ENCODE measurements at places on chromosomes 2 and 18.

GRCh38 chr2:73063909-73064875 is 7.3 kb downstream of the SFXN5 start:
- DNase-seq: peak; percentile 75

GRCh38 chr2:100394111-100394641 is 23.3 kb downstream of the CHST10 start:
- no peak for DNase-seq

- no peak for DNase-seq
Measured at GRCh38 chr2:5546181-5546580, 146.0 kb upstream of the SOX11 start.

GRCh38 chr2:112839407-112840067 is 3.0 kb upstream of the IL1B start:
- DNase-seq: no peak

DNA sequence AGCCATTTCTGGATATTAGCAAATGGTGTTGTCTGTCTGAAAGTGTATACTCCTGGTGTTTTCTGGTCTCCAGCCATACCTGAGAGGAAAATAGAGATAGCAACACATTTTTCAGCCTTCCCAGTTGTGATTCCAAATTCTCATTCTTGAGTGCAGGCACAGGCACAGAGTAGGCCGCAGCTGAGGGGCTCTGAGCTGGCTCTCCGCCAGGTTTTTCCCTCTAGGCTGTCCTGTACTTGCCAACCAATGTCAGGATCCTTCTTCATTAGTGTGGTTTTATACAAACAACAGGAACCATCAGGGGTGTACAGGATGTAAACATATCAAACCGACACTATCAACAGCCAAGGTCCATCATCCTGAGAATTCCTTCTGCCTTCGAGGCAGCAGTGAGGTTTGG is 1733.6 kb upstream of the CELF4 start:
- no peak for DNase-seq

GRCh38 chr2:159790323-159790722 is 7.7 kb downstream of the CD302 start:
- DNase-seq: no peak

GRCh38 chr2:119408221-119408619 is 23.4 kb upstream of the TMEM37 start:
- DNase-seq: peak; percentile 42

GRCh38 chr18:25734336-25734735 is 356.1 kb downstream of the SS18 start:
- no peak for DNase-seq

- no peak for DNase-seq
Measured at GRCh38 chr2:147468963-147469362, 375.9 kb upstream of the ACVR2A start.

DNA sequence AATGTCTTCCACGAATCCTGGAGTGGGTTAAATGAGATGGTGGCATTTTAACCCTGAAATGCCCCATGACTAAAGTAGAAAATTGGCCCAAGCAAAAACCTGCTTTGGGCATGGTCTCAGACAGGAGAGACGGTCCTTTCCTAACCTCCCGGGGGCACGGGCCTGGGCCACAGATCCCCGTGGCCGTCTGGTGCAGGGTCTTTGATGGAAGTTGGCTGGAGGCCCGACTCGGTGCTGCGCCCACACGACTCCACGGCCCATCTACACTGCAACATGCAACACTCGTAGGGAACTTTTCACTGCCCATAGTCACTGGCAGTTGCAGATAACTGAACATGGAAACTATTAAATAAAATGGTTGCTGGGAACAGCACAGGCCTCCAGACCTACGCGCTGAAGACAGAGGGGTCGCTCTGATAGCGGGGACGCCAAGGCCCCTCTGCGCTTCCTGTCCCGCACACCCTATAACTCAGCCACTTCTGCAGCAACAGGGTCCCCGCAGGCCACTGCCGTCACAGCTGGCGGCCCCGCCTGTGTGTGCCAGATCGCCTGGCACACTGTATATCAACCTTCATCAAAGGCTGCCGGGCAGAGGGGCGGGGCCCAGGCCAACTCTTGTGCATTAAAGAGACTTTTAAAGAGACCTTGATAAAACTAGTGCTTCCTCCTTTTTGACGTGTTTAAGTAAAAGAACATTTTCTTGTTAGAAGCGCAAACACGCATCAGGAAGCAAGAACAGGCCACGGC is 214.1 kb downstream of the TWIST2 start:
- DNase-seq: no peak

- no peak for DNase-seq
Measured at GRCh38 chr2:26522325-26522724, 44.4 kb upstream of the OTOF start.

GRCh38 chr2:225353579-225354085 is 45.9 kb upstream of the NYAP2 start:
- DNase-seq: no peak

GRCh38 chr2:211055438-211055837 is 499.0 kb downstream of the CPS1 start:
- no peak for DNase-seq

DNA sequence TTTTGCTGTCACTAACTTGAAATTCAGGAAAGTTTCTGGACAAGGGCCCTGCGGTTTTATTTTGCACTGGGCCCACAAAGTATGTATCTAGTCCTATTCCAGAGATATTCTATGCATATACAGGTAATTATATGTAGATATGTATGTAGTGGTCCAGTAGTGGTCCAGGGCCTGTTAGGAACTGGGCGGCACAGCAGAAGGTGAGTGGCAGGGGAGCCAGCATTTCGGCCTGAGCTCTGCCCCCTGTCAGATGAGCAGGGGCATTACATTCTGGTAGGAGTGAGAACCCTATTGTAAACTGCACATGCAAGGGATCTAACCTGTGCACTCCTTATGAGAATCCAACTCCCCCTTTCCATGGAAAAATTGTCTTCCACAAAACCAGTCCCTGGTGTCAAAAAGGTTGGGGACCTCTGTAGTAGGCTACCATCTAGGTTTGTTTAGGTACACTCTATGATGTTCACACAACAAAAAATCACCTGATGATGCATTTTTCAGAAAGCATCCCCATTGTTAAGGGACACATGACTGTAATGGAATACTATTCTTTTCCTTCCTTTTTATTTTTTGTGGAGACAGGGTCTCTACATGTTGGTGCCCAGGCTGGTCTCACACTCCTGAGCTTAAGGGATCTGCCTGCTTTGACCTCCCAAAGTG is 2.8 kb upstream of the PPP4R3B start:
- DNase-seq: no peak

DNA sequence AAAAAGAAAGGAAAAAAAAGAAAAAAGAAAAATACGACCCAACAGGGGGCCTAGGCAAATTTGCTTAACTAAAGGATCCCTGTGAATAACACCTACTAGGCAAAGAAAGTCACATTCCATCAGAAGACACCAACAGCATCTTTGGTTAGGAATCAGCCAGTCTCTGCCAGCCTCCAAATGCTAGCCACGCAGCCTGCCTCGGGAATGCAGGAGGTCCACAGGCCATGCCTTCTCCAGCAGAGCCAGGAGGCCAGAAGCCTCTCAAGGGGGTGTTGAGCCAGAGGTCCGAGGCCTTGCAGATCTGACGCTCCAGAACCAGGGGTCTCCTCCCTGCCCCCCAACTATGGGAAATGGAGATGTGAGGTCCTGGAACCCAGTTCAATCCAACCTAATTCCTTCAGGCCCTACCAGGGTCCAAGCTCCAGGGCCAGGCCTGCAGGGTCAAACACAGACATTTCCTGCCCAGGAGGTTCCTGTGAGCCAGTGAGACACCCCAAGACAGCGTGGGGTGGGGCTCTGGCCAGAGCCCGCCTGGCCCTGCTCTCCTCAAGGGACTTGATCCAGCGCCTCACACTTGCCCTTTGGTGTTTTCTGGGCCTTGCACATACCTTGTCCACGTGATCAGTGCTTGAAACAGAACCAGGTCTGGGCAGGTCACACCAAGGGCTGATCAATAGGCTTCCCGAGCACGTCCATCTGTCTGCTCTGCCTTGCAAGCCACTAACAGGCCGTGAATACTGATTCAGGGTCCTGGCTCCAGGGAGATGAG is 289.6 kb upstream of the ID2 start:
- DNase-seq: no peak

DNA sequence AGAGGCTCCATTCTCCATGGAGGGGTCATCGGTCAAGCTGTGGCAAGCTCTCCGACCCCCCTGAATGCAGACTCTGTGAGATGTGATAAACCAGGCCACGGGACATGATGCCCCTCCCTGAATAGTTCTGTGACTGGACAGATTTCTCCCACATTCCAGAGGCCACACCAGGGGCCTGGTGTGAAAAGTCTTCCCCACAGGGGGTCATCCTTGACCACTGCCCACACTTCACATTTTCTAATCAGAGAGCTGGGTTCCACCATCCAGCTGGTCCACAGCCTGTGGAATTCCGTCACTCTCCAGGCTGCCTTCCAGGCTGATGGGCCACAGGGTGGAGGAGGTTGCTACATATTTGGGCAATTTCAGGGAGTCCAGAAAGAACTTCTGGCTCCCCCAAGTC is 51.3 kb upstream of the CYRIA start:
- DNase-seq: no peak

DNA sequence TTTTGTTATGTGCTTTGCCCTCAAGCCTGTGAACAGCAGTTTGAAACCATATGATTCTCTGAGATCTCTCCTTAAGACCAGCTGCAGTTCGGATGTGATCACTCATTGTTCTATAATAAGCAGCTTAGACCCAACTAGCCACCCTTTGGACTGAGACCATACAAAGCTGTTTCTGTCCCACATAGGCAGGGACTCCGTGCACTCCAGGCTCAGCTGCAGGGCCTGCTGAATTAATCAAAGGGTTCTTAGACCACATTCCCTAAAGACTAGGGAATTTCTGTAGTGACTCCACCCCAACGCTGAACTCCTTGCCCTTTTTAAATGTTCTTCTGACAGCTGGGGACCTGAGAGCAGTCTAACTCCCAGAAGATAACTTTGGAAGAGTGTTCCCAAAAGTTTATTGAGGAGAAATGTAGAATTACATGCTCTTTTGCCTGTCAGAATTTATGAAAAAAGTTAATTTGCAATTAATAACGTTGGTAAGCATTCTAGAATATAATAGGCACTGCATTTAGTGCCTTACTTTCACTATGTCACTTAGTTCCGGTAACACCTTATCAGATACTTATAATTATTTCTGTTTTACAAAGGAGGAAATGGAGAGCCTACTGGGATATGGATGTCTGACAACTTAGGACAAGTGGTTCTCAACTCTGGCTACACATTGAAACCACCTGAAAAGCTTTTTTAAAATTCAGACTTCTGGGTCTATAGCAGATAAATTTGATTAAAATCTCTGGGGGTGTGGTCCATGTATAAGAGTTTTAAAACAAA is 42.3 kb downstream of the GULP1 start:
- DNase-seq: peak; percentile 10

GRCh38 chr2:157479081-157480027 is 35.5 kb upstream of the CYTIP start:
- no peak for DNase-seq

DNA sequence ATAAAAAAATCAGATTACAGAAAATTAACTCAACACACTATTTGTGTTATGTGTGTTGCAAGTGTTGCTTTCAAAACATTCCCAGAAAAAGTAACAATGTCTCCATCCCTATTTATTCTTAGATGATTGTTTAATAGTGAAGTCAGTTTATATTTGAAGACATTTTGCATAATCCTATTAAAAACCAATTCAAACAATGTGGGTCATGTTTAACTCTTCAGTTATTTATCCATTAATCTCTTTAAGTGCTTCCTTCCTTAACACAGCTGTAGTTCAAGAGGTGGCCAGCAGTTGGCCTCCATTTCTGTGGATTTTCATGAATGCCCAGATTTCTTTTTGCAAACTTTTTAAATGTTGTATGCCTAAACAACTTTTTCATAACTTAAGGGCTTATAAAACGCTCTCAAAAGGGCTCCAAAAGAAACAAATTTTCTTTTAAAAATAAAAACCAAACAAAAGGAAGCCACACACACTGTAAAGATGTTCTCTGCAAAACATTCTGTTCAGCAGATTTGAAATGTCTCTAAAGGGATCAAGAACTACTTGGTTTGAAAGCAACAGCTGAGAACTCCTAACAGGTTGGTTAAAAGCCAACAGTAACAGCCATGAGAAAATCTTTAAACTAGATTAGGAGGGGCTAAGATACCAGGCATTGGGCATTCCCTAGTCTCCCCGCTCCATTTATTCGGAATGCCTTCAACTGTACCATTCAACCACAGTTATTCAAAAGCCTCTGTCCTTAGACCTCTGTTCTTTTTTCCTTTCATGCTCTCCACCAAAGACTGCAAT is 71.5 kb downstream of the THADA start:
- no peak for DNase-seq

DNA sequence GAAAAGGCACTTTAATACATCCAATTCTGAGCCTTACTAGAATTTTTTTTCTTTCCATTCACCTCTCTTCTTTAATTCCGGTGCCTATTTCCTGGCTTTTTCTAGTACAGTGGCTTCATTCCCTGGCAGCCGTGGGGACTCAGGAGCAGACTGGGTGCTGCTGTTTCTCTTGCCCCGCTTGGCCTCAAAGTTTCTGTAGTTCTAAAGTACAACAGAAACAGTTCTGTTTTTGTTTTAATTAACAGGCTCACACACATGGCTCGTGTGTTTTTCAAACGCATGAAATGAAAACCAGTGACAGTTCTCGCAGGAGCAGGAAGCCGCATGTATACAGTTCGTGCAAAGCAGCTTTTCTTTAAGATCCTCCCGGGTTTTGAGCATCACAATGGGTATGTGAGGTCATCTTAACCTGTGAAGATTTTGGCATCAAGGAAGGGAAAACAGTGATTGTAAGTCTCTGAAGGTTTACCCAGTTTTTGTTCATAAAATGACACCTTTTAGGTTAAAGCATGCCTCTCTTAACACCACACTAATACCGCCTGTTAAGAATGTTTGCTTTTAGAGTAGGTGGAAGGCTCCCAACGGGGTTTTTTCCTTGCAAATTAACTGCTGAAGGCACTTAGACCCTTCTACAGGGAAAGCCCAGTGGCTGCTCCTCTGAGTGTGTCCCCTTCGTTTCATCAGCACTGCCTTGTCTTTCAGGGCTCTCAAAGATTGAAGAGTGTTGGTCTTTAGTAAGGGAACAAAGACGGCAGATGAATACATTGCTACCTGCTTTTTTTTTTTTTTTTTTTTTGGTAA is 5.8 kb downstream of the FZD7 start:
- no peak for DNase-seq

DNA sequence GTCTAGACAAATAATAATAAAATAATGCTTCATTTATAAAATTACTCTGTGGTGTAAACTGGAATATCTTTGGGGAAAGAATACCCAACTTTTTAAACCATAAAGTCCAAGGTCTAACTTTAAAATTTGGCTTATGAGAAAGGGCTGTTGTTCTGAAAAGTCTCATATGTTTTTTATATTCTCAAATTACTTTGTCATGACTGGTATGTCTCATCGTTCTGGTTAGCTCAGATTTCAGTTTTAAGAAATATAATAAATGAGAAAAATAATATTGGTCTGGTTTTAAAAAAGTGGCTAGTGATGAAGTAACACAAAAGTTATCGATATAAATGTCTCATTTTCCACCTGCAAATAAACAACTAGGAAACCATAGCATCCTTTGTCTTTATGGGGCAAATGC is 1658.1 kb downstream of the LRP1B start:
- no peak for DNase-seq

GRCh38 chr2:145007093-145007959 is 487.4 kb upstream of the ZEB2 start:
- peak; percentile 90 for DNase-seq

GRCh38 chr2:51612387-51612786 is 580.5 kb upstream of the NRXN1 start:
- DNase-seq: no peak

Measured in AG08395 (cell line).